Activated CD8-positive, alpha-beta memory T cell treated with anti-CD3 and anti-CD28 coated beads for 1 hour (primary cell): ENCODE measurements at places on chromosomes 2 and 18.

- no peak for DNase-seq
These were observed 65.4 kb downstream of the MARCHF4 start for GRCh38 chr2:216306868-216307267.

- DNase-seq, result no peak
These were observed at the start of gene ESPNL for GRCh38 chr2:238100049-238100820. ESPNL (plus strand) TSS chr2:238100340; CDS start chr2:238100420, 80 bp downstream.

DNA sequence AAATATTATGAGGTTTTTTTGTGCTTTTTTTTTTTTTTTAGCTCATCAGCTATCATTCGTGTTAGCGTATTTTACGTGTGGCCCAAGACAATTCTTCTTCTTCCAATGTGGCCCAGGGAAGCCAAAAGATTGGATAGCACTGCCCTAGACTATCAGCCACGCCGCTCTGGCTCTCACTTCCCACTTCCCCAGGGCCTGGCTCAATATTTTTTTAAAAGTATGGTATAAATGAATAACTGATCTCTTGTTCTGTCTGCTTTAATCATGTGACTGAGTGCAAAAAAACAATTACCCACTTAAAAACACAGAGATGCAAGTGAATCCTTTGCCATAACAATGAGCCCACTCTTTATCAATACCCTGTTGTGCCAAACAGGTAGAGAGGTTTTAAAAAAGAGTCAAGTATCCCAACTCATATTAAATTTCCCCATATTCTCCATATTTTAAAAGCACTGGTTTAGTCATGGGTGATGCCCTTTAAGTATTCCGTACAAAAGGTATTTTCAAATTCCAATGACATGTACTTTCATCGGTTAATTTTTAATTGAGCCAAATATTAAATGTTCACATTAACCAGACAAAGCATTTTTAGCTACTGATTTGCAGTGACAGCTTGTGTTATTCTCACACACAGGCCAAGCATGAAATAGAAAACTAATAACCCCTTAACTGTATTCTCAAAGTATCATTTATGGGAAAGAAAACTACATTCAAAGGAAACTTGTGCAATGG lies 12.6 kb downstream of the BCL2 start:
- DNase-seq, result no peak

- no peak for DNase-seq
These were observed 35.3 kb upstream of the CAVIN2 start for GRCh38 chr2:191881982-191882816.

DNA sequence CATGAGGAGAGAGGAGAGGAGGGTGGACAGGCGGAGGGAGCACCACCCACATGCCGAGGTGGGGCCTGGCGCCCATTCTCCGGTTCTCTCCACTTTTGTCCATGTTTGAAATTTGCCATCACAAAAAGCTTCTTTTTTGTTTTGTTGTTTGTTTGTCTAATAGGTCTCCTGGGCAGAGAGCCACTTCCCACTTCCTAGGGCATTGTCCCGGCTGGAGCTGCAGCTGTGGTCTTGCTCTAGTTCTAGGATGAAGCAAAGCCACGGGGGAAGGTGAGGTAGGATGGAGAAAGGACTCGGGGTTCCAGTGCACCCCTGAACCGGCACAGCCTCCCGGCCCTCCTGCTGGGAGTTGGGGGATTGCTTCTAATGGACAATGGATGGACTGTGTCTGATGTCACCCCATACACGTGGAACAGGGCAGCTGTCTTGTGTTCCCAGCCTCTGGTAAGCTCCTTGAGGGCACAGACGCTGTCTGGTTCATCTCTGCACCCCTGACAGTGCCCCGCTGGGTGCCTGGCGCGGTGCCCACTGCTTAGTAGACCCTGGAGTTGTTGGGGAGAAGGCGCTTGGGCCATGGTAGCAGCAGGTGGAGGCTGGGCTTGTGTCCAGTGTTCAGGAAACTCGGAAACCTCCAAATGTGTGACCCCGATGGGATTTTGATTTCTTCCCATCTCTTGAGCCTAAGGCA lies 278.4 kb downstream of the NDUFA10 start:
- DNase-seq, result no peak

DNA sequence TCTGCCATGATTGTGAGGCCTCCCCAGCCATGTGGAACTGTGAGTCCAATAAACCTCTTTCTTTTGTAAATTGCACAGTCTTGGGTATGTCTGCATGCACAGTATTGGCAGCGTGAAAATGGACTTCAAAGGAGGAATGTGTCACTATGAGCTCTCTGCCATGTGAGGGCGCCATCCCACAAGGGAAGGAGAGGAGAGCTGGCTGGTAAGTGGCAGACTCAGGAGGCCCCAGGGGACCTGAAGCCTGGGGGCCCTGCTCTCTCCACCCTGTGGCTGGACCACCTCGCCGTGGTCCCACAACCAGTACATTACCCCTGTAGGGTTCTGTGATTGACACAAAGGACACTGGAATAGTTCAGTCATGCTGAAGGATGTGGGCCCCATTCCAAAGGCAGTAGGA lies 122.1 kb downstream of the RPIA start:
- no peak for DNase-seq

DNA sequence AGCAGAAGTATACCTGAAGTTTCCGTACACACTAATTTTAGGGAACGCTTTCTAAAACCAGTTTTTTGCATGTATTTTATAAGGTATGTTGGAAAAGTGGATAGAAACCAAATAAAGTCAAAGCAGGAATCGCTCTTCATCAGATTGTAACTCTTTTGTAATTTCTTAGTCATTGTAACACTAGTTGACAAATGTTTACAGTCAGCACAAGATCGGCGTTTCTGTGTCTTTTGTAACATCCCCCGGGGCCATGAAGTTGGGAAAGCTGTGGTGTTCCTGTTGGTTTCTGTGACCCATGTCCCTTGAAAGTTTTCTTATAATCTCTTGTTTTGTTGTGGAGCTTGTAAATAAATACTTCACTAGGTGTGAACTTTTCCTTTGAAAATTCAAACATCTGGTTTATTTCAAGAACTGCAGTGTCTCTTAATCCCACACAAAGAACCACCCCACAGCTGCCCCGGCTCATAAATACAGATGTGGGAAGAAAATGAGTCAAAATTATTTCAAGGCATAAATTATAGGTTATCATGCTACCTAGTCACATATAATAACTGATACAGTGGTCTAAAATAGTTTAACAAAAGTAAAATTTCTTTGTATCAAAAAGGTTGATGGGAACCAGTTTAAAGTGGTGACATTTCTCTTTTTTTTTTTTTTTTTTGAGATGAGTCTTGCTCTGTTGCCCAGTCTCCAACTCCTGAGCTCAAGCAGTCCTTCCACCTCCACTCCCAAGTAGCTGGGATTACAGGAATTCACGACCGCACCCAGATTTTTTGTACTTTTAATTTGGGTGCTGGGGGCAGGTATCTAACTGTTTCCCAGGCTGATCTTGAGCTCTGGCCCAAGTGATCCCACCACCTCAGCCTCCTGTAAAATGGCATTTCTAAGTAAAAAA lies 751 bp upstream of the NMI start:
- no peak for DNase-seq

- no peak for DNase-seq
These were observed 576.2 kb downstream of the METTL4 start for GRCh38 chr18:1995041-1995612.

GRCh38 chr2:224937887-224938286 lies 104.4 kb downstream of the DOCK10 start:
- DNase-seq, result no peak

- no peak for DNase-seq
These were observed 215.3 kb downstream of the RND3 start for GRCh38 chr2:150271952-150272802.

DNA sequence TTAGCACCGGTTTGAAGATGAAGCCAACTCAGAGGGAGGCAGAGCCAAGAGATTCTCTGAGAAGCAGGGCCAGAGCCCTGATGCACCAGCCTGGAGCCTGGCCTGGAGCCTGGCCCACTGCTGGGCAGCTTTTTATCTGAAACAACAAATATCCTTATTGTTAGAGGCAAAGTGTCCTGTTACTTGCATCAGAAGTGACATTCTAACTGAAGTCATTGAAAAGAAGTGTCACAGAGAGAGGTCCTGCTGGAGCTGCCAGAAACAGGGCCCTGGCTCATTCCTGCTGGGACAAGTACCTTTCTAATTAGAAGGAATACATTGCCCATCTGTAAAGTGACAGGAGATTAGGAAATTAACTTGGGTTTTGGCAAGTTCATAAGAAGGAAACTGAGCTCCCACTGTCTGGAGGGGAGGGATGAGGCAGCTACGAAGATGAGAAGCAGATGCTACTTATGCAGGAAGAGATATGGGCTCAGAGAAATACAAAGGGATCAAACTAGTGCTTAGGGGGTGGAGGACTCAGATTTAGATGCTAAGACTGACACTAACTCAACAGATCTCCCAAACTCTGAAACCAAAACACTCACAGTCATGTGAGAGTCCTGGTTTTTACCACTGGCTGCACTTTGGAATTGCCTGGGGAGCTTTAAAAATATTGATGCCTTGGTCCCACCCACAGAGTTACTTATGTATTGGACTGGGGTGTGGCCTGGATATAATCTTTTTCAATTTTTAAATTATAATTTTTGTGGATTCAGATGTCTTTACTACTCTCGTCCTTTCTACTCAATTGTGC lies 11.0 kb upstream of the HK2 start:
- no peak for DNase-seq

- DNase-seq, result no peak
These were observed 300.0 kb upstream of the REV1 start for GRCh38 chr2:99789849-99790248.

- DNase-seq, result no peak
These were observed 59.6 kb downstream of the GATA6 start for GRCh38 chr18:22228976-22229375.

DNA sequence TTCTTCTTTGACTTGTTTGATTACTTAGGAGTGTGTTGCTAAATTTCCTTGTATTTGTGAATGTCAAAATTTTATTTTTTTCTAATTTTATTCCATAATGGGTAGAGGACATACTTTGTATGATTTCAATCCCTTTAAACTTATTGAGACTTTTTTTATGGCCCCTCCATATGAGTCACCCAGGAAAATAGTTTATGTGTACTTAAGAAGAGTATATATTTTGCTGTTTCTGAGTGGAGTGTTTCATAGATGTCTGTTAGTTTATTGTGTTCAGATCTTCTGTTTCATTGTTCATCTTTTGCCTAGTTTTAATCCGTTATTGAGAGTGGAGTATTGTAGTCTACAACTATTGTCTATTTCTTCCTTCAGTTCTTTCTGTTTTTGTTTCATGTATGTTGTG lies 81.9 kb downstream of the EPB41L5 start:
- DNase-seq, result no peak

DNA sequence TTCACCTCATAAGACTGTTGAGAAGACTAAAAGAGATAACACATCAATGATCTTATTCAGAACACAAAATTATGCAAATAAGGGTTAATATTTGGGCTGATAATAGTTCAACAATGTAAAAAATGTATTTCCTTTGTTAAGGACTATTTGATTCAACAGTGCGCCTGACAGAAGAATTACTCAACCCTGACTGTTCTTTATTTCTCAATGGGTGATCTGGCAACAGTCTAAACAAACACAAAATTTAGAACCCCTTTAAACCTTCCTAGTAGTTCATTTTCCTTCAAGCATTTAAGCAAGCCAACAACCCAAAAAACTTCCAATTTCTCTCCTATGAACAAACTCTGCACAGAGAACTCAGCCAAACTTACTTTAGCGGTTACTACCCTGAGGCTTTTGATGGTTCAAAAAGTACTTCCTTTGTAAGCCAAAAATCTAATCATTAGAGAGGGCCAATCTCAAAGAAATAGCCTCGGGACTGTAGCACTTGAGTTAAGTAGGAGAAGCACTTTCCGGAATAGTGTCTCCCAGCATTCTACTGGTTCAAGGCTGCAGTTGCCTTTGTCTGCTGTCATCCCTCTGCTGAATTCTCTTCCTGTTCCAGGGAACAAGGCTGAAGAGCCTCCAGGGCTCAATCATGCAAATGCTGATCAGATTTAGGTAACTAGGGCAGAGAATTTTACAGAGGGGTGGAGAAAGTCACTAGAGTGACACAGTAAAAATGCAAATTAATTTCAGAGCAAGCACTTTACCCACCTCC lies 40.9 kb upstream of the MAPK4 start:
- no peak for DNase-seq
